ENCODE measurements at places on chromosomes 7 and 10. TPM values are rescaled to one million over a fixed set of nuclear protein-coding genes. Genes with fewer than 3 reads are reported as not detected.

EIF5AL1 gene
- polyA plus RNA-seq, result 0.96 TPM

HMX3 gene
- not detected for polyA plus RNA-seq

TAS2R5 gene
- polyA plus RNA-seq, result 2.2 TPM

PRKG1 gene
- polyA plus RNA-seq, result 12.9 TPM

GRCh38 chr7:137454246-137454724 is 110.8 kb upstream of the PTN start:
- peak; percentile 53 for DNase-seq

GRCh38 chr7:3092468-3092867 is 48.8 kb upstream of the CARD11 start:
- DNase-seq, result no peak

GRCh38 chr10:110134917-110135316 is 72.5 kb upstream of the MXI1 start:
- no peak for DNase-seq

- no peak for DNase-seq
These were observed 220.0 kb downstream of the LRMDA start for GRCh38 chr10:75651417-75651816.

DNA sequence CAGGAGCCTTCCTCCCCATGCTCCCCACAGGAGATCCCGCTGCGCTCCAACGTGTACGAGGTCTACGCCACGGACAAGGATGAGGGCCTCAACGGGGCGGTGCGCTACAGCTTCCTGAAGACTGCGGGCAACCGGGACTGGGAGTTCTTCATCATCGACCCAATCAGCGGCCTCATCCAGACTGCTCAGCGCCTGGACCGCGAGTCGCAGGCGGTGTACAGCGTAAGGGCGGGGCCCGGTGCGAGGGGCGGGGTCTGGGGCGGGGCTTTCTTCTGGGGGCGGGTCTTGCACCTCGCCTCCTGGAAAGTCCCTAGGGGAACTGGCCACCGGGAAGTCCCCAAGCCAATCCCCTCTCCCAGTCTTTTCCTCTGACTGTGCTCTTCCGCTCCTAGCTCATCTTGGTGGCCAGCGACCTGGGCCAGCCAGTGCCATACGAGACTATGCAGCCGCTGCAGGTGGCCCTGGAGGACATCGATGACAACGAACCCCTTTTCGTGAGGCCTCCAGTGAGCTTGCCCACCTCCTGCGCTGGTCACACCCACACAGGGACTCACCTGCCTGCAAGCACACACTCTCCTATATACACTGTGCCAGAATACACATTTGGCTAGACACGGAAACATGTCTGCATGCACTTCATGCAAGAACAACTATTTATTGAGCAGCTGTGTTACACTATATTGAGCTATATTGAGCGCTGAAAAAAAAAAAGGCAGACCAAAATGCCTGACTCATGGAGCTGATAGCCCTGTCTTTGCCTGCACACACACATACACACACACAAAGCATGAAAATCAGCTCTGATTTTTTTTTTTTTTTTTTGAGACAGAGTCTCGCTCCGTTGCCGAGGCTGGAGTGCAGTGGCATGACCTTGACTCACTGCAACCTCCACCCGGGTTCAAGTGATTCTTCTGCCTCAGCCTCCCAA is 32.7 kb upstream of the VSIR start:
- DNase-seq, result no peak

GRCh38 chr7:47852330-47853245 is 95.7 kb downstream of the PKD1L1 start:
- DNase-seq, result no peak

DNA sequence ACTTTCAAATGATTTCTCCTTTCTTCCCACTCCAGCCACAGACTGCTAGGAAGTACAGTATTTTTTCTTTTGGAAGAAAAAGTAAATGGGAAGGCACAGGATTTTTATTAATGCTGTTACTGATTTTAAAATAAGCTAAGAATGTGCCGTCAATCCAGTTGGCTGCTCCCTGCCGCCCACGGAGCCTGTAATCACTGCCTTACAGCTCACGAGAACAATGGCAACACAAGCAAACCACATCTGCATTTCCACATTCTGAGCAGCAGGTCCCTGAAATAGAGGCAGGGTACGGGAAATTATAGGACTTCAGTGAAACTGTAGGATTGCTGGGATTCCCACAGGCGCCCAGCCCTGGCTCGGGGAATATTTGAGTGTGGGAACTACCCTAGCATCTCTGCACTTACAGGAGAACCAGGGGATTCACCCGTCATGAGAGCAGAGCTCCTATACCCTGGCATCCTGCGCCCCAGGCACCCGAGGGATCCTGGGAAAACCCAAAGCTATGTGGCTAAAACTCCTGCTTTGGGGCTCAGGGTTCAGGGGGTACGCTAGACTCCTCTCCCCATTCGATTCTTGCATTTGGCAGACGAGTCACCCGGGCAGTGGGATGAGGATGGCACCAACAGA is 72.9 kb upstream of the TNS3 start:
- DNase-seq, result no peak

GRCh38 chr10:90047243-90047729 is 345.9 kb downstream of the KIF20B start:
- DNase-seq, result no peak

GRCh38 chr7:126436213-126436868 is 816.4 kb downstream of the GRM8 start:
- DNase-seq, result no peak
